ENCODE measurements at places on chromosomes 6 and 20.

DNA sequence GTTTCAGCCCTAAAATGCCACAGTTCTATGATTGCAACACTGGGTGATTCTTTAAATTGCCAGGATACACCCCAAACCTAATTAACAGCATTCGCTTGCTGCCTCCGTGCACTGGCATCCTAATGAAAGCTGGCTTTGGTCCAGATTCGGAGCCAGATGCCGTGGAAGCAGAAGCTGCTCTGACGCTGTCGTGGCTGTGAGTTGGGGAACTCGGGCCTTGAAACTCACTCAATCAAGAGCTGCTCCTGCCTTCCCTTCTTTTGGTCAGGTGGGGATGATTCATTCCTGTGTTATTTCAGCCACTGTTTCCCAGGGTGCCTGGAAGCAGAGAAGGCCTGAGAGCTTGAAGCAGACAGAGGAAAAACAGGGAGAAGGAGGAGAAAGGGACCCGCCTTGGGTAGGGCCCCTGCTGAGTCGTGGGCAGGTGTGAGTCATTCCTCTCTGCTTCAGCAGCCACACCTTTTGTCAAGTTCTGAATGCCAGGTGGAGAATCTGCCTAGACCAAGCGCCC lies 36.2 kb upstream of the DSP start:
- H3K27ac ChIP-seq = no peak overlapping the region
- peaks cover 11% of the 10 kb centered on the region for H3K27me3 ChIP-seq
- no peak overlapping the region for H3K4me3 ChIP-seq
- H3K36me3 ChIP-seq = no peaks in the 10 kb centered on the region
- DNase-seq = peak; percentile 15
- H3K4me1 ChIP-seq = no peaks in the 10 kb centered on the region

DNA sequence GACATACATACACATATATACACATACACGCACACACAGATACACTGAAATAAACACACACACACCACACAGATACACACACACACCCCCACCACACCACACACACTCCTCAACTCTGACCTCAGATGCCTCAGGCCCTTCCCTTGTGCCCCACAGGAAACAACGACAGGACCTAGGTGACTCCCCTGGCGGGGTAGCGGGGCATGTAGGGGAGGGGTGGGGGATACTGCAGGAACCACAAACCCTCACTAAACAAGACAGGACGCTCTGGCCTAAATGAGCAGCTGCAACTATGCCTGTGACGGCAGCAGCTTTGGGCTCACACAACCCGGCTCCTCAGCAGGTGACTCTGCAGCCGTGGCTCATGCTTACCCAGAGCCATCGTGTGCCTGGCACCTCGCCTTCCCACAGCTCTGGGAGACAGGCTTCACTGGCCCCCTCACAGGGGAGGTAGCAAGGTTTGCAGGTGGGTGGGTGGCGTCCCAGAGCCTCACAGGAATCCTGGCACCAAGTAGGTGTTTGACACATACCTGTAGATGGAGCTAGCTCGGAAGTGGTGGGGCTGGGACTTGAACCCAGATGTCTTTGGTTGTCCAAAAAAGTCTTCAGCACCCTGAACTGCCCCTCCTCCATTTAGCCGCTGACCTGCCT lies 100.8 kb downstream of the GRM4 start:
- H3K4me3 ChIP-seq = no peak overlapping the region
- no peaks in the 10 kb centered on the region for H3K36me3 ChIP-seq
- DNase-seq = peak; percentile 40
- no peaks in the 10 kb centered on the region for H3K27me3 ChIP-seq
- peaks cover 7% of the 10 kb centered on the region for H3K4me1 ChIP-seq
- H3K27ac ChIP-seq = no peak overlapping the region

GRCh38 chr6:56480654-56481337 lies 161.9 kb downstream of the DST start:
- H3K4me1 ChIP-seq = no peaks in the 10 kb centered on the region
- no peaks in the 10 kb centered on the region for H3K27me3 ChIP-seq
- DNase-seq = no peak
- peaks cover 7% of the 10 kb centered on the region for H3K36me3 ChIP-seq
- H3K4me3 ChIP-seq = no peak overlapping the region
- H3K27ac ChIP-seq = no peak overlapping the region

- H3K4me1 ChIP-seq = peaks cover 7% of the 10 kb centered on the region
- no peak overlapping the region for H3K4me3 ChIP-seq
- H3K27me3 ChIP-seq = no peaks in the 10 kb centered on the region
- H3K36me3 ChIP-seq = peaks cover 14% of the 10 kb centered on the region
Measured at GRCh38 chr6:37653933-37654565, 43.6 kb downstream of the MDGA1 start.

DNA sequence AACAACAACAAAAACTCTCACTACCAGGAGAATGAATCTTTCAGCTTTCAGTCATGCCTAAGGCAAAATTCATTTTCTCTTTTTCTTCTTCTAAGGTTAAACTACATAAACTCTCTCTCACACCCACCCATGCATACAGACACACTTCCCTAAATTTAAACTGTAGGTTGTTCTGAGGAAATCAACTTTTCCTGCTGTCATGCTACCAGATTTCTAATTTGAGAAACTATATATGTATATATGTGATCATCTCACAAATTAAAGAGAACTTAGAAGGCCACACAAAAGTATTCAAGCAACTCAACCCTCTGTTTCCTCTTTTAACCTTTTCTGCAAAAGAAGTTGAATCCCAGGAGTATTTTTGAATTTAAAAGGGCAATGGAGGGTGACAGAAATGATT lies 532.5 kb downstream of the KIF16B start:
- DNase-seq = no peak
- H3K36me3 ChIP-seq = no peaks in the 10 kb centered on the region
- H3K27ac ChIP-seq = no peak overlapping the region
- H3K27me3 ChIP-seq = no peaks in the 10 kb centered on the region
- no peak overlapping the region for H3K4me3 ChIP-seq
- no peaks in the 10 kb centered on the region for H3K4me1 ChIP-seq

GRCh38 chr6:72984981-72985665 lies 240.2 kb downstream of the KHDC1L start:
- no peaks in the 10 kb centered on the region for H3K27me3 ChIP-seq
- H3K27ac ChIP-seq = no peak overlapping the region
- H3K36me3 ChIP-seq = peaks cover 6% of the 10 kb centered on the region
- no peak overlapping the region for H3K4me3 ChIP-seq
- no peak for DNase-seq

All from activated CD4-positive, alpha-beta memory T cell treated with anti-CD3 and anti-CD28 coated beads for 36 hours (primary cell).